Lower lobe of right lung (tissue), 2 donors: ENCODE measurements at places on chromosomes 1 and 21. TPM values are rescaled to one million over a fixed set of nuclear protein-coding genes. Genes with fewer than 3 reads are reported as not detected.
A peak's percentile ranks its signal among the peaks of the same experiment; 100 is the strongest.

DNA sequence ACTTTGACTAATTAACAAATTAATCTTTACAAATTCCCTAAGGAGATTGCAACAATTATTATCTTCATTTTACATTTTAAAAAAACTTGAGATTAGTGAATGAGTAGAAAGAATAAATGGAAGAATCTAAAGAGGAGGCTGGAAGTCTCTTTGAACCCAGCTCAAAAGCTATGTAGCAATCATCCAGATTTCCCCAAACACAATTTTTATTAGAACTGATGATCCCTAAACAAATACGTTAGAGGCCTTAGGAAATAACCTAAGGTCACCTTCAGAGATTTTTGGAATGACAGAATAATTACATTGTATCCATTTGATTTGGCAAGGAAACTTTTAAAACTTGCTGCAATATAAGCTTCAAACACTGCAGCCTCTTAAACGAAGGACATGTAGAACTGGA lies 242.4 kb upstream of the LYPLAL1 start:
- DNase-seq: no peak

- DNase-seq: no peak
Observed at GRCh38 chr1:114466334-114467014, 44.5 kb downstream of the TRIM33 start.

DNA sequence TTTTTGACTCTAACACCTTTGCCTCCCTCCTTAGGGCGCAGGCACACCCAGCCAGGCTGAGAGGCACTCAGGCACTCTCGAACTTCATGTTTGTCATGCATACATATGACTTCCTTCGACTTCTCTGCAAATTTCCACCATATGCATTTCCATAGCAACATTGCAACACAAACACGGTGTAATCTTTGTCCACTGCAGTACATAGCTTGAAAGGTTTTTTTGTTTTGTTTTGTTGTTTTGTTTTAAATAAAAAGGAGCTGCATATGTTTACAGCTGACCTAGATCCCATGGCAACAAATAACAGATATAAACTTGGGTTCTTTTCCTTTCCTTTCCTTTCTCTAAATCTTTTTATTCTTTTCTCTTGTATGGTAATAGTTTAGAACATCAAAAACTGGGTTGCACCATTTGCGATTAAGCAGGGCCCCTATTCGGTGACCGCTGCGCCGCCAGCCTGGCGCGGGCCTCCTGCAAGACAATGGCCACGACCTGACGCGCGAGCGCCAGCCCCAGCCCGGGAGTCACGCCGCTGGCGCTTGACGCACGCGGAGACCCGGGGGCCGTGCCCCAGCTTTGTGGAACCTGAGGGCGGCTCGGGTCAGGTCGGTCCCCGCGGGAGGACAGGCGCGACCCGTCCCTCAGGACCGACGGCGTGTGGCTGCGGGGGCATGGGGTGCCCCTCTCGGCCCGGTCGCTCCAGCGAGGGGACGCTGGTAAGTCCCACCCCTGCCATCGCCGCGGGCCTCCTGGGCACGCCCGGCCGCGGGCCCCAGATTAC lies 35.2 kb downstream of the CCN1 start:
- no peak for DNase-seq

FAAH gene
- total RNA-seq: 32.4 TPM

DNA sequence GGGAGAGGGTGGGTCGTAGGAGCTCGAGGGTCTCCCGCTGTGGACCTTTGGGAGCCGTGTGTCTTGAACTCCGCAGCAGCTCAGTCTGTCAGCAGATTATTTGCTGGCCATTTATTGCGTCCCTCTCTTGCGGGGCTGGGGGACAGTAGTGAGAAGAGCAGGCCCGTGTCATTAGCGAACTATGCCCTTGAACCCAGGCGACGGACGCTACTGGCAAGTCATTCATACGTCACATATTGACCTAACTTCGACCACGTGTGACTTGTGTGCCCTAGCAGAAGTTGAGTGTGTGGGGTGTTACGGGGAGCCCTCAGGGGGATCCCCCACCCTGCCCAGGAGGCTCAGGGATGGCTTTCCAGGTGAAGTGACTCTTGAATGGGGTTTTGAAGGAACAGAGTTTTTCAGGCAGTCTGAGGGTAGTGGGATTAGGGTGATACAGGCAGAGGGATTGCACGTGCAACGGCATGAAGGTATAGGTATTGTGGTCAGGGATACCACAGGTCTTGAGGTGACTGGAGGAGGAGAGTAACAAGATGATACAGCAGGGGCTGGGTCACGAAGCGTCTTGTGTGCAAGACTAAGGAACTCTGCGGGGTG lies 13.0 kb downstream of the RCC1 start:
- no peak for DNase-seq

DNA sequence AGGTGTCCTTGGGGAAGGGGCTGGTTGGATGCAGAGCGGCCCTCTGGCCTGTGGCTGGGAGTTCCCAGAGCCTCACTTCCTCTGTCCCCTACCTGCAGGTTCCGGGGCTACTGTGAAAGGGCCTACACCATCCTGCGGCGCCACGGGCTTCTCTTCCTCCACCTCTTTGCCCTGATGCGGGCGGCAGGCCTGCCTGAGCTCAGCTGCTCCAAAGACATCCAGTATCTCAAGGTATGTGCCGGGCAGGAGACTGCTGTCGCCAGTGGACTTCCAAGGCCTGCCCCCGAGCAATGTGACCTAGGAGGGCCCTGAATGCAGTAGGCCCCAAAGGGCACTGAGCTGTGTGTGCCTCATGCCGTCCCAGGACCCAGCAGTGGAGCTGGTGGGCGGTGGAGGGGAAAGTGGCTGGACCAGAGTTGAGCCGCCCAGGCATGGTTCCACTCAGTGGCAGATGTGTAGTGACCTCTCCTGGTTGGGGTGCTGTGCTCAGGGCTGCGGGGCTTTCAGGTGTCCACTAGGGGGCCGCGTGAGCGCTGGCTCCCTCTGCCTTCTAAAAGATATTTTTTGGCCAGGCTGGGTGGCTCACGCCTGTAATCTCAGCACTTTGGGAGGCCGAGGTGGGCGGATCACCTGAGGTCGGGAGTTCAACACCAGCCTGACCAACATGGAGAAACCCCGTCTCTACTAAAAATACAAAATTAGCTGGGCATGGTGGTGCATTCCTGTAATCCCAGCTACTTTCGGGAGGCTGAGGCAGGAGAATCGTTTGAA lies 73.4 kb downstream of the PIK3CD start:
- DNase-seq: peak; percentile 80

DNA sequence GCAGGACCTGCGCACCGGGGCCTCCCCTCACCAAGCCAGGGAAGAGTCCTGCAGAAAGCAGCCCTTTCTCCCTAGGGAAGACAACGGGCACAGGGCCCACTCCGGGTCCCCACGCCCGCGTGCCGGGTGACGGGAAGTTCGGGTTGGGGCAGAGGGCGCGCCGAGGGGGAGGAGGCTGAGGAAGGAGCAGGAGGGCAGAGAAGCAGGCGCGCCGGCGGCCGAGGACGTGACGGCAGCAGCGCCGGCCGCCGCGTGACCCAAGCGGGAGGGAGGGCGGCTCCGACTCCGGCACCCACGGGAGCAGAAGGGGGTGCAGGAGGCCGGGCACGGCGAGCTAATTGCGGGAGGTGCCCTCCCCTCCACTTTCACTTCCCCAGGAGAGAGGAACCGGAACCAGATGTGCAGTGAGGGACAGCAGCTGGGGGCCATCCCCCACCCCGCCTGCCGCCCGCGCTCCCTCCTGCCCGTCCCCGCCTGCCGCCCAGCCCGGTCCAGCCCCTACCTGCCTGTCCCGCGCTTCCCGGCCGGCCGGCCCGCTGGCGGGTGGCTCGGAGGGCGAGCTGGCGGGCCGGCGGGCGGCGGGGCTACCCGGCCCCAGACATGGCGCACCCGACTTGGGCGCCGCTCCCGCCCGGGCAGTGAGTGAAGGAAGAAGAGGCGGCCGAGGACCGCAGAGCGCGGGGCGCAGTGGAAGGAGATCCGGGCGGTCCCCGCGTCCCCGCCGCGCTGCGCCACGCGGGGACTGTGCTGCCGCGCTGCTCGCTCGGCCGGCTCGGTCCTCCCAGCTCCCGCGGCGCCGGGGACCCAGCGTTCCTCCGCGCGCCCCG lies 510 bp downstream of the DENND4B start:
- peak; percentile 95 for DNase-seq

DNA sequence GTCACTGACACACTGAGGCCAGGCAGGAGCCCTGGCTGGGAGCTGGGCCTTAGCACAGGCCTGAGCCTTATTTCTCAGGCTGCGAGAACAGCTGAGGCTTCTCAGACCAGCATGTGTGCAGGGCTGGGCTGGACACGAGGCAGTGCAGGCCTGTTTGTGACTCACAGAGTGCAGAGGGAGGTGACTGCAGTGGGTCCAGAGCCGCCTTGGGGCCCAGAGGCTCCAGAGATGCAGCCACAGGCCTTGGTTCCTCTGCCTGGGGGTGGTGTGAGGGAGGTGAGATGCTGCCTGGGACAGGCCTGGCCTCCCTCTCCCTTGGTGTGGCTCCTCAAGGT lies 61.2 kb upstream of the ETV3 start:
- no peak for DNase-seq

LDLRAD1 gene
- 13.7 TPM for total RNA-seq

- no peak for DNase-seq
Observed at GRCh38 chr1:63454269-63454668, 68.8 kb downstream of the ITGB3BP start.

TLR5 gene
- 26.6 TPM for total RNA-seq

KCNE2 gene
- total RNA-seq: not detected

GRCh38 chr1:202681736-202682420 lies 28.4 kb downstream of the SYT2 start:
- DNase-seq: no peak

LCE1C gene
- not detected for total RNA-seq

- peak; percentile 75 for DNase-seq
Observed at GRCh38 chr1:1348420-1349255, 580 bp downstream of the DVL1 start.

PIAS3 gene
- total RNA-seq: 27.7 TPM

DNA sequence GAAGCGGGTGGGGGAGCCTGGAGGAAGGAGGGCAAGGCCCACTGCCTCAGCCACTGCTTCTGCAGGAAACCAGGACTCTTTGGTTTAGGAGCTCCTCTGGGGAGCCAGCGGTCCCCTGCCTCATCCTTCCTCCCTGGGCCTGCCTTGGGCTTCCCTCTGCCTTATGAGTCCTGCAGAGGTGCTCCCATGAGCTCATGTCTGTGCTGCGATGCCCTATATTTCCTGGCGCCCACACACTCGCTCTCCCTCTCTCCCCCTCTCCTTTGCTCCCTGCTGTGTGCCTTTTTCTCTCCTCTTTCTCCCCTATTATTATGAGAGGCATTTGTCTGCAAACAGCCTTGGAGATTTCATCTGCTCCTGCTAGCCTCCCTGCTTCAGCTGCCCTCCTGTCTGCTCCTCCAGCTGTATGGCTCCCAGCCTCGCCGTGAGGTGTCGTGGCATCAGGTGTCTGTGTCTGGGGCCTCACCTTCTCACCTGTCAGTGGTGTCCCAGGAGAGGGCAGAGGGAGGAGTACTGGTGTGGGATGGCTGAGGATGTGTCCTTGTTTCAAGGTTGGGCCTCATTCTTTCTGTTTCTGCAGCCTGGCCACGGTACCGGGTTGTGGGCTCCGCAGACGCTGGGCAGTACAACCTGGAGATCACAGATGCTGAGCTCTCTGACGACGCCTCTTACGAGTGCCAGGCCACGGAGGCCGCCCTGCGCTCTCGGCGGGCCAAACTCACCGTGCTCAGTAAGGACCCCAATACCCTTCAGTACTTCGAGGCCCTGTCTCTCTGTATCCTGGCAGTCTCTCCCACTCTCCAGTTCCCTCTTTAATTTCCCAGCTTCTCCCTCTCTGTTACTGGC lies 84.2 kb downstream of the KIRREL1 start:
- DNase-seq: no peak
